Right hindlimb (tissue), 1 donor: ENCODE measurements at places on chromosomes 2 and 18.
A peak's percentile ranks its signal among the peaks of the same experiment; 100 is the strongest.

- peak; percentile 82 for DNase-seq
Measured at GRCh38 chr18:59957957-59958356, 58.2 kb downstream of the PMAIP1 start.

- peak; percentile 92 for DNase-seq
Measured at GRCh38 chr2:218003281-218003944, 618 bp upstream of the TNS1 start.

DNA sequence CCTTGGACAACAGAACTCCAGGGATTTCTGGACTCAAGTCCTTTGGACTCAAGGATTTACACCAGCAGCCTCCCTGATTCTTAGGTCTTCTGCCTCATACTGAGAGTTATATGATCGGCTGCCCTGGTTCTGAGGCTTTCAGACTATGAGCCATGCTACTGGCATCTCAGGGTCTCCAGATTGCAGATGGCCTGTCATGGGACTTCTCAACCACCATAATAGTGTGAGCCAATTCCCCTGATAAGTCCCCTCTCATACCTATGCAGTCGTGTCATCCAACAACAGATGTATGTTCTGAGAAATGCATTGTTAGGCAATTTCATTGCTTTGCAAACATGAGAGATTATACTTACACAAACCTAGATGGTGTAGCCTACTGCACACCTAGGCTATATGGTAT, 61.4 kb upstream of the MSTN start:
- DNase-seq = no peak

DNA sequence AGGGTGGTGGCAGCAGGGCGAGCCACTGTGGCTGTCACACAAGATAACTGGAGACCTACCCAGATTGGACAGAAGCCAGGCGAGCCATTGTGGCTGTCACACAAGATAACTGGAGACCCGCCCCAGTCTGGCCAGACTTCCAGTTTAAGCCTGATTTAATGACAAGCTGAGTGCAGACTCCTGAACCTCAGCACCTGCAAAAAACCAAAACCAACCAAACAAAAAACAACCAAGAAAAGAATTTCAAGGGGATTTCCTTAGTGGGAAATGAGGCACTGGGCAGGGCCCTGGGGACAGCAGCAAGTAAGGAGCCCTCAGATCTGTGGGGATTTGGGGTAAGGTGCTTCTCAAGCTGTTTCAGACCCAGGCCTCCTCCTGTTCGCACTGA, 95.2 kb upstream of the BOD1L2 start:
- DNase-seq = no peak

GRCh38 chr2:120250640-120251039, 2.0 kb upstream of the RALB start:
- no peak for DNase-seq

DNA sequence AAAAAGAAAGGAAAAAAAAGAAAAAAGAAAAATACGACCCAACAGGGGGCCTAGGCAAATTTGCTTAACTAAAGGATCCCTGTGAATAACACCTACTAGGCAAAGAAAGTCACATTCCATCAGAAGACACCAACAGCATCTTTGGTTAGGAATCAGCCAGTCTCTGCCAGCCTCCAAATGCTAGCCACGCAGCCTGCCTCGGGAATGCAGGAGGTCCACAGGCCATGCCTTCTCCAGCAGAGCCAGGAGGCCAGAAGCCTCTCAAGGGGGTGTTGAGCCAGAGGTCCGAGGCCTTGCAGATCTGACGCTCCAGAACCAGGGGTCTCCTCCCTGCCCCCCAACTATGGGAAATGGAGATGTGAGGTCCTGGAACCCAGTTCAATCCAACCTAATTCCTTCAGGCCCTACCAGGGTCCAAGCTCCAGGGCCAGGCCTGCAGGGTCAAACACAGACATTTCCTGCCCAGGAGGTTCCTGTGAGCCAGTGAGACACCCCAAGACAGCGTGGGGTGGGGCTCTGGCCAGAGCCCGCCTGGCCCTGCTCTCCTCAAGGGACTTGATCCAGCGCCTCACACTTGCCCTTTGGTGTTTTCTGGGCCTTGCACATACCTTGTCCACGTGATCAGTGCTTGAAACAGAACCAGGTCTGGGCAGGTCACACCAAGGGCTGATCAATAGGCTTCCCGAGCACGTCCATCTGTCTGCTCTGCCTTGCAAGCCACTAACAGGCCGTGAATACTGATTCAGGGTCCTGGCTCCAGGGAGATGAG, 289.6 kb upstream of the ID2 start:
- no peak for DNase-seq

DNA sequence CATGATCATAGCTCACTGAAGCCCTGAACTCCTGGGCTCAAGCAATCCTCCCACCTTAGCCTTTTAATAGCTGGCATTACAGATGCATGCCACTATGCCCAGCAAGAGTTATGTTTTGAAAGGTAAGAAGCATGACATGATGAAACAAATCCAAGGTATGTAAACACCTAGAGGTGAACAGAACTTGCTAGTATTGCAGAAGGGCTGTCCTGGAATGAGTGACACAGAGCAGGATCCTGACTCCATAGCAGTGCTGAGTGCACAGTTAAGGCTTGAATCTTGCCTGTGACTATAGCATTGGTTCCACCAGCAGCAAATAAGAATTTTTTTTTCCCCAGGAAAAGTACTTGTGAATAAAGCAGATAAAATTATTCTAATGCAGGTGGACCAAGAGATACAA, 309.5 kb downstream of the PIK3C3 start:
- DNase-seq = no peak

GRCh38 chr2:121189661-121190381, 95.2 kb downstream of the TFCP2L1 start:
- no peak for DNase-seq
